ENCODE measurements at places on chromosomes 16 and 17.

DNA sequence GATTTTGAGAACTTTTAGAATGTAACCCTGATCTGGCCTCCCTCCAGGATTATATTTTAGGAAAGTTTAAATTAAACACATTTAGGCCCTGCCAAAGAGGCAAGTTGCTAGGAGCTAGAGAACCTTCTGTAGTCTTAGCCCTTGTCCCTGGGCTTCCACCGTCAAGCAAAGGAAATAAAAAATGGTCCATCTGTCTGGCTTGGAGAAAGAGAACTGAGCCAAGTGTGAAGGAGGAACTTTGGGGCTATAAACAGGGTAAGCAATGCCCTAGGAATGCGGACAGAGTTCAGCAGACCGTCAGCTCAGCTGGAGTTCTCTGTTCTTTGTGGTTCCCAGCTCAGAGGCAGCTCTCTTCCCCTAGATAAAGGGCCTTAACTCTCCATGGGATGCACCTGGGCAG lies 29.6 kb downstream of the RCVRN start:
- DNase-seq, result no peak

GRCh38 chr17:63937920-63938319 lies 5.8 kb upstream of the CD79B start:
- no peak for DNase-seq

GRCh38 chr17:71360301-71360700 lies 760.5 kb upstream of the SOX9 start:
- no peak for DNase-seq

DNA sequence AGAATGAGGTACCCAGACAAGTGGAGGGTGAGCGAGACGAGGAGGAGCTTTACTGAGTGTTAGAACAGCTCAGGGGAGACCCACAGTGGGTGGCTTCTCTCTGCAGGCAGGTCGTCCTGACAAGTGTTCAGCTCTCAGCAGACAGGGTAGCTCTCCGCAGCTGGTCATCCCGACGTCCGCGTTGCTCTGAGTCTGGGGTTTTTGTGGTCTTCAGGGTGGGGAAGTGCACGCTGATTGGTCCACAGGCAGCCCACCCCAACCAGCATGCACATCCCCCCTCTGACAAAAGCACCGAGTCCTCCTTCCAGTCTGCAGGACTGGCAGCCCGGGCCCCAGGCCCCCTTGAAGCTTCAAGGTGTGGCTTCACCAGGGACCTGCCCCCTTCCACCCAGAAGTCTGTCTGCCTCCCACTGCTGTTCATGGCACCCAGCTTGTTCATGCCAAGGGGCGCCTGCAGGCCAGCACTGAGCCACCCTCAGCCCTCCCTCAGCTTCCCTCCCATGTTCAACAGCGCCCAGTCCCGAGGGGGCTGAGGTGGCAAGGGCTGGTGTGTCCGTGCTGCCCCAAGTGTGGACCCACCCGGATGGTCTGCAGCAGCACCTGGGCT lies 19.9 kb upstream of the WDR45B start:
- DNase-seq, result no peak

GRCh38 chr16:67430977-67431774 lies at the start of gene HSD11B2:
TSS of gene HSD11B2 (plus strand) at chr16:67431121. CDS start at chr16:67431249, 128 bp downstream.
- DNase-seq, result no peak

DNA sequence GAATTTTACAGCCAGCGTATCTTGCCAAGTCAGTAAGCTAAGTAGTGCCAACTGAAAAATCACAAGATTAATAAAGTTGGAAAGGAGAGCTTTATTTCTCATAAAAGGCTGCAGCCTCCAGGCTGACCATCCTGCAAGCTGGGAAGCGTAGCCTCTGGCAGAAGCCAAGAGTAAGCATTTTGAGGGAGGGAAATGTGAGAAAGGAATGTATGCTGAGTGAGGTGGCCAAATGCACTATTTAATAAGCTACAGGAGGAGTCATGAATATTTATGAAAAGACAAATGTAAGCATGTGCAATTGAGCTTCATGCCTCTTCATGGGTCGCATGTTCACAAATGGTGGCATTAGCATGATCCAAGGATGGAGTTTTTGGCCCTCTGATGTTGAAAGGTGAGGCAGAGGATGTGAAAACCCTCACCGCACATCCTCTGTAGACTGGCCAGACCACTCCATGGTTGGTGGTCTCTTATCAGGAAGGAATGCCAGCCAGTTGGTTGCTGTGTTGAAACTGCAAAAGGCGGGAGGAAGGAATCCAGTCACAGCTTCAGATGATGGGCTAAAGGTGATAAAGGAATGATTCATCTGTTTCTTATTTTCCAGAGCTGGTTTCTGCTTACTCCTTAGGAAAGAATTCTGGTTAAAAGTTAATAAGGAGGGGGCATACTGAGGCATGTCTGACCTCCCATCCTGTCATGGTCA lies 9.2 kb downstream of the KRT33B start:
- no peak for DNase-seq

DNA sequence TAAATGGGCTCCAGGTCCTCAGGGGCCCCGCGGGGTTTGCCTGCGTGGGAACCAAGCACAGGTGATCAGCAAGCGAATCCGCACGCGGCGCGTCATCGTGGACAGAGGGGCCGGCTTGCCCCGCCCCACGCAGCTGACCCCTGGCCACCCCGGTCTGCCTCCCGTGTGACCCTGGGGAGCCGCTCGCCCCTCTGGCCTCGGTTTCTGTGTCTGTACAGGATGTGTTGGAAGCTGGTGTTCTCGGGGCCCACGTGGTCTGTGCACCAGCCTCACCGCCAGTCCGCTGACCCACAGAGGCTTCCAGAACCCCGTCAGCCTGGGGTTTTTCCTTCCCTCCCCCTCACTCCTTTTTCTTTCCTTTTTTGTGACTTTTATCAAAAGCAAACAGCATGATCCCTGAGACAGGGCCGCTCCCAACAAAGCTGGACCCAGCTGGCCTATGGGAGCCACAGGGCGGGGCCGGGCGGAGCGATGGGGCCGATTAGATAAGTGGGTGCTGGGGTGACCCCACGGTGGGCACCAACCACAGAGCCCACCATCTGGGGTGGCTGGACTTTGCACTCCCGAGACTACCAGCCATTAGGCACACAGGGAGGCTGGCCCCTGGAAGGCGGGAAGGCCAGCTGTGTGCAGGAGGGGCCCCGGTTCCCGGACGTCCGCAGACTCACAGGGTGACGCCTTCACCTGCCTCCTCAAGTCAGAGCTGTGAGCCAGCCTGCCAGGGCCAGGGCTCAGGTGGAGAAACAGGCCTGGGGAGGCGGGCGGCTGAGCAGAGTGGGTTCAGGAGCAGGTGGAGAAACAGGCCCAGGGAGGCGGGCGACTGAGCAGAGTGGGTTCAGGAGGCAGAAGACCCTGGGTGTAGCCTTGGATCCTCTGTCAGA lies 56.0 kb downstream of the ZFPM1 start:
- no peak for DNase-seq

Data from NCI-H2107 (cell line).